SJSA1 (cell line): ENCODE measurements at places on chromosomes 4 and X.

DNA sequence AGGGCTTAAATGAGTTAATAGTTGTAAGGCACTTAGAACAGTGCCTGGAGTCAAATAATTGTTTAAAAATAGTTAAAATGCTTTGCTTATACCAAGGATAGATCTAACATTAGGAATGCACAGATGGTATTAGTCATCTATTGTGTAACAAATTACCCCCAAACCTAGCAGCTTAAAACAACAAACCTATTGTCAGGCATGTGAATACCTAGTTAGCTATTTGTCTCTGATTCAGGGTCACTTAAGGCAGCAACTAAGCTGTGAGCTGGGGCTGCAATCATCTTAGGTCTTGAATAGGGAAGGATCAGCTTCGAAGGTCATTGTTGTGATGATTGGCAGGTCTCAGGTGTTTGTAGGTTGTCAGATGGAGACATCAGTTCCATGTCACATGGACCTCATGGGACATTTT is 42.4 kb upstream of the AGA start:
- no peak for DNase-seq

GRCh38 chrX:19072372-19072771 is 49.9 kb downstream of the ADGRG2 start:
- DNase-seq, result no peak

DNA sequence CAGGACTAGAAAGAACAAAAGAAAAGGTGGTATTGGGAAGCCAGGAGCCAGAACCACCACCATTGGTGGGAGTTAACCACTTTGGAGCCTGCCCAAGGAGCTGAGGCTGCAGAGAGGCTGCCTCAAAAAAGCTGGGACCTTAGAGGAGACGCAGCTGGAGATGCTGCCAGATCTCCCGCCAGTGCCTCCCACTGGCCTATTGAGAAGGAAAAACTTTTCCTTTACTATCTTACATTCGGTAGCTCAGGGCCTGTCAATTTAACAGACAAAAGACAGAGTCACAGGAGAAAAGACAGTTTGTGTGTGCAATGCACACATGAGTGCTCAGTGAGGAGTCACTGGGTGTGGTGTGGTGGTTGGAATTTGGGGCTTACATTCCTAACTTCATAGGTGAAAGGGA is 52.4 kb upstream of the HPSE start:
- DNase-seq, result no peak

GRCh38 chr4:53068755-53069330 is 206.7 kb downstream of the RASL11B start:
- DNase-seq, result no peak

- no peak for DNase-seq
Measured at GRCh38 chr4:176778063-176778462, 14.7 kb downstream of the VEGFC start.

DNA sequence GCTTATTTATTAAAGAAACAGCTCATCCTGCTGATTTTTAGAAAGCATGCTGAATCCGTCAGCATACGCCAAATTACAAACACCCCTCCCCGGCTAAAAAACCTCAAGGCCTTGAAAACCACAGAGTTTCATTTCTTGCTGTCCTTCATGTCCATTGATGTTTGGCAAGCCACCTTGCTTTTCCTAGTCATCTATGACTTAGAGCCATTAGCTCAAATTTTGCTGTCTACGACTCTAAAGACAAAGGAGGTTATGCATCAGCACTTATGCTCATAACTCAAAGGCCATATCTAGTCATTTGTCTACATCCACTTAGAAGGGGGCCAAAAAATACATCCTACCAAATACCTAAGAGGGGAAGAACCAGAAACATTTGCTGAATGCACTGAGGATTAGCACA is 925.1 kb downstream of the PCDH7 start:
- DNase-seq, result no peak

DNA sequence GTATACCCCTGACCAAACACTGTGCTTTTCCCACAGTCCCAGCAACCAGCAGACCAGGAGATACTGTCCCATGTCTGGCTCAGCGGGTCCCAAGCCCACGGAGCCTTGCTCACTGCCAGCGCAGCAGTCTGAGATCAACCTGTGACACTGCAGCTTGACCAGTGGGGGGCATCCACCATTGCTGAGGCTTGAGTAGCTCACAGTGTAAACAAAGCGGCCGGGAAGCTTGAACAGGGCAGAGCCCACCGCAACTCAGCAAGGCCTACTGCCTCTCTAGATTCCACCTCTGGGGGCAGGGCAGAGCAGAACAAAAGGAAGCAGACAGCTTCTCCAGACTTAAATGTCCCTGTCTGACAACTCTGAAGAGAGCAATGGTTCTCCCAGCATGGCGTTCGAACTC is 58.1 kb downstream of the SLC10A6 start:
- peak; percentile 45 for DNase-seq

- DNase-seq, result no peak
Measured at GRCh38 chr4:117771647-117772337, 262.5 kb upstream of the NDST3 start.

GRCh38 chr4:5192678-5193077 is 141.4 kb downstream of the STK32B start:
- DNase-seq, result no peak

DNA sequence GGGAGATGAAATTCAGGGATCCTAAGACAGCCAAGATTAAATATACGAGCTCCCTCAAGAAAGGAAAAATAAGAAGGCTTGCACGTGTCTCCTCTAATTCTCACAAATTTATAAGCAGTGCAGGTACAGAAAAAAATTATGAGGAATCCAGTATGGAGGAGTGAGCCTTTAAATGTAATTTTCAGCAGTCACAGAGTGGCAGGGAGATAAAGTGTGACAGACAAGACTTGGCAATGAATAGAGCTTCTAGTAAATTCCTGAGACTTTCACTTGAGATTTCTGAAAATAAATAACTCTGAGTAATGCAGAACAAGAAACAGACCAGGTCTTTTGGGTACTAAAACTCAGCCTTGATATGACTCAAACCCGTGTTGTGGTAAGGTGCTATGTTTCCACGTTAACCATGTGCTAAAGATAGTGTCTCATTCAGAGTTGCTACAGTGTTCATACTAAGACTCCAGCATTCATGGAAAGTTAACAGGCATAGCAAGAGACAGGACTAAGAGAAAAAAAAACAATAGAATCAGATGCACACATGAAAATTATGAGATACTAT is 119.8 kb downstream of the SPOCK3 start:
- DNase-seq, result no peak

DNA sequence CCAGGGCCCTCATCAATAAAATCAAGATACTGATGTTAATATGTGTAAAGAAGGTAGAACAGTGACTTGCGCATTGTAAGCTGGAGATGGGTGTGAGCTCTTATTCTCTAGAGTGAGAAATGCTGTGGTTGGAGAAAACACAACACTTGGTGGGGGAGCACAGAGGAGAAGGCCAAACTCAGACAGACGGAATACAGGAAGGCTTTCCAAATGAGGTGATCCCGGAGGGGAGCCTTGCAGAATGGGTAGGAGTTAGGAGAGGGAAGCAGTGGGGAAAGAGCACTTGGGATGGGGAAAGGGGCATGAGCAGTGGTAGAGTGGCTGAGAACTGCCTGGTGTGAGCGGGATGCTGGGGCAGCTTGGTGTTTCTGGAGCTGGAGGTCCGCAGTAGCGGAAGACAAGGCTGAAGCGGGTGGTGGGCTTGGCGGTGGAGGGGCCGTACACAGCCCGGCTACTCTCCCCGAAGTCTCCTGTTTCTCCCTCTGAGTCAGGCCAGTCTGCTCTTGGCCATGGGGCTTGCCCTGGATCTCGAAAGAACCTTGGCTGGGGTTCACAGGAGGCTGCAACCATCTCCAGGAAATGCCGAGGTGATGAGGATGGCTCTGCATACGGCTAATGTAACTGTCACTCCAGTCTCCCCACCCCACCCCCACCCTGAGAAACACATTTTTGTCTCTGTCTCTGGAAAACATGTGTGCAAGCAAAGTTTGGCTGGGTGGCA is 11.3 kb upstream of the PLAC1 start:
- DNase-seq, result no peak

GRCh38 chrX:40523852-40524251 is 56.9 kb upstream of the ATP6AP2 start:
- DNase-seq, result no peak

DNA sequence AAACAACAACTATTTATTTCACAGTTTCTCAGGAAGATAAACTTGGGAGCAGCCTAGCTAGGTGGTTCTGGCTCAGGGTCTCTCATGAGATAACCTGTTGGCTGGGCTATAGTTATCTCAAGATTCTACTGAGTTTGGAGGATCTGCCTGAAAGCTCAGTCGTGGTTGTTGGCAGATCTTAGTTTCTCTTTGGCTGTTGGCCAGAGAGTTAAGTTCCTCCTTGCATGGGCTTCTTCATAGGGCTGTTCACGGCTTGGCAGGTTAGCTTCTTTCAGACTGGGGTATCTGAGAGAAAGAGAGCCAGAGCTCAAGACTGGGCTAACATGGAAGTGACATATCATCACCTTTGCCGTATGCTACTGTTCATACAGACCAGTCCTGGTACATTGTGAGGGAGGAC is 28.7 kb downstream of the SEC24B start:
- DNase-seq, result no peak

DNA sequence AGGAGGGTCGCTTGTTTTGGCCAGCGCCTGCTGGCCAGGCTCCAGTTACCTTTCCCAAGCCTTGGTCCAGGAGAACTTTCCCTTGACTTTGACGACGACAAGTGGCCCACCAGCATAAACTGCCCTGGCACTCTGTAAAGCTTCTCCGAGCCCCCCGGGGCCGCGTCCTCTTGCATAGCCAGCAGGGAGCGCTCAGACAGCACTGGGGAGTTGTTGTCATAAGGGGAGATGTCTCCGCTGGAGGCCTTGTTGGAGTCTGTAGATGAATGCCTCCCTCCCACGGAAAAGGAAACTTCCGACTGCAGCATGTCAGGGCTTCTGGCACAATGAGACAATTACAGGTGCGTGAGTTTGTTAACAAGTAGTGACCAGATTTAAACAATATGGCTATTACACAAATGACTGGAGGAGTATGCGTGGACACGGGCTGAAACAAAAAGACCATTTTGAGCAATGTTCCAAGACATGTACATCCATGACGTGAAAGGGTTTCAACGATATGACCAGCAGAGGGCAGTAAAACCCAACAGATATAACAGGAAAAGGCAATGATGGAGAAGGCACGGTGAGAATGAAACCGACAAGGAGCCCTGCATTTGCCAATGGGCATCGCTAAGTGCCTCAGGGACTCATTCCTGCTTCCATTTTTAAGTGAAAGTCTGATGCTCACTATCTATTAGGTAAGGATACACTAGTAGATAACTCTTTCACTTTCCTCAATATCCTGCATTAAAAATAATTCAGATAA is 33.0 kb downstream of the HCCS start:
- DNase-seq, result peak; percentile 26
